ENCODE measurements at places on chromosomes 2 and 18.

- DNase-seq = no peak
Measured at GRCh38 chr2:15677141-15677843, 85.6 kb downstream of the DDX1 start.

GRCh38 chr18:58139459-58140386, 95.7 kb downstream of the NEDD4L start:
- no peak for DNase-seq

GRCh38 chr18:50614838-50615237, 55.0 kb downstream of the MAPK4 start:
- DNase-seq = no peak

GRCh38 chr2:9347411-9347881, 75.9 kb downstream of the ITGB1BP1 start:
- no peak for DNase-seq

Data from stimulated activated CD4-positive, alpha-beta T cell treated with anti-CD3 and anti-CD28 coated beads, Interleukin-1b, Interleukin-23, amount 100 ng/mL, for 1 hour (primary cell).